ENCODE measurements at places on chromosomes 1 and 21.

DNA sequence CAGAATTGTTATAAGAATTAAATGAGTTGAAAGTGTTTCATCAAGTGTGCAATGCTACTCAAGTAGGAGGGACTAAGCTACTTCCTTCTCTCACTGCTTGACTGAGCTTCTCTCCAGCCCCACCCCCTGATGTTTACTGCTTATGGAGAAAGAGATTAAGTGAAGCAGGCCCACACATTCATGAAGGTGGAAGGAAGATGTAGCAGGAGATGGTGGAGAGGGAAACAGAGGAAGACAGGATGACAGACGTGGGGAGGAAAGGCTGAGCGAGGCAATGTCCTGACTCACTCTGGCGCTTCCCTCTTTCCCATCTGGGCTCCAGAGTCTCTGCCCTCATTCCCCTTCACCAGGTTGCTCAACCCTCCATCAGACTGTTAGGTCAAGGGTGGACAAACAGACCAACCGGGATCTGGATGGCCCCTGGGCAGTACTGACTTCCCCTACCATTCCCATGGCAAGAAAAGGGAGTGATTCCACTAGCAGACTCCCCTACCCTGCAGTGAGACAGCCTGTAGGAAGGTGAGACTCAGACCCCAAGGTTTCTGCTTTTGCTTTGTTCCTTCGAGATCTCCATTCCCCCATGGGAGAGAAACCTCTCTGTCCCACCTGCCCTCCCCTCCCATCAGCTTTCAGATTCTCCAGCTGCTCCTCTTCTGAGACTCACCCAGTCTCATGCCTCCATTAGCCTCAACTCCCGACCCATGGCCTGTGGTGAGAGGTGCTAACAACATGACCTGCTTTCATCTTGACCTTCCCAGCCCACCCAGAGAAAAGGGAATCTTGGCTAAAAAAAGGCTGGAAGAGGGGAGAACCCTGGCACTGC is 3.1 kb upstream of the ARHGEF2 start:
- DNase-seq = peak; percentile 93

DNA sequence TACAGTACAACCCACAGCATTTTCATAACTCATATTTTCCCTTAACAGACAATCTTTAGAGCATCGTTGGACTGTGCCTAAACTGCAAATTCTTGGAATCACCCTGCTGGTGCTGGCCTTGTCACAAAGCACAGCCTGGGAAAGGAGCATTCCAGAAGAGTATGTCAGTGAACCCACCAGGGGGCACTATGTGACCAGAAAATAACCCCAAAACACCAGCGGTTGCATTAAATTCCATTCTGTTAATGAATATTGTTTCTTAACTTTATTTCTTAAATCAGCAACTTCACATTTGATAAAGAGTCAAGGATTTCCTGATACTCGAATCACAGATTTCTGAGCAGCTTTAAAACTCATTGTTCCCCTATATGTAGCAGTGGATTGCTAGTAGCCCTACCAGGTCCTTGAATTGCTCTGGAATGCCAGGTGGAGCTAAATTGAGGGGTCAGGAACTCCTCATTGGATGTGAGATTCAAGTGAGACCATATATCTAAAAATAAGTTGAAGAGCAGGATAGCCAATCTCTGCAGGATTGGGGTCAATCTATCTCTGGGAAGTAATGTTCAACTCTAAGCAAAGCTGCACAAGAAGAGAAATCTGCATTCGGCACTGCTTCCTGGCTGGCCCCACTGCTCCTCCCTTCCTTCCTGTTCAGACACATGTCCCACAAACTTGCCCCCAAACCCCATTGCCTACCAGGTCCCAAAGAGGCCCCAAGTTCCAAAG is 12.7 kb upstream of the RAB4A start:
- DNase-seq = peak; percentile 88

- DNase-seq = no peak
Observed at GRCh38 chr1:223413216-223413615, 20.0 kb downstream of the CCDC185 start.

DNA sequence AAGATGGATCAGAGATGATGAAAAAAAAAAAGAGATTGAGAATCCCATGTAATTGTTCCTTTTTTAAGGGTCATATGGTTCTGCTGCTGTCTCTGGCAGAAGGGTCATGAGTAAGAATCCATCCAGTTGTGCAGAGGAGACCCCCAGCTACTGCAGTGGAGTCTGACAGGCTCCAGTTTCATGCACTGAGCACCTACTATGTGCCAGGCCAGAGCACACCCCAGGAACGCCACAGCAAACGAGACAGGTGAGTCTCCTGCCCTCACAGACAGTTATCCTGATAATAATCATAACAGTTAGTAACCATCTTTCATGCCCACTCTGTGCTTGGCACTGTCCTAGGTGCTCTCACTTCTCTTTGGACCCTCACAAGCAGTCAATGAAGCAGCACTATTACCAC is 420.0 kb downstream of the MATN1 start:
- no peak for DNase-seq

GRCh38 chr1:20477348-20478056 is 8.5 kb downstream of the CAMK2N1 start:
- DNase-seq = no peak

DNA sequence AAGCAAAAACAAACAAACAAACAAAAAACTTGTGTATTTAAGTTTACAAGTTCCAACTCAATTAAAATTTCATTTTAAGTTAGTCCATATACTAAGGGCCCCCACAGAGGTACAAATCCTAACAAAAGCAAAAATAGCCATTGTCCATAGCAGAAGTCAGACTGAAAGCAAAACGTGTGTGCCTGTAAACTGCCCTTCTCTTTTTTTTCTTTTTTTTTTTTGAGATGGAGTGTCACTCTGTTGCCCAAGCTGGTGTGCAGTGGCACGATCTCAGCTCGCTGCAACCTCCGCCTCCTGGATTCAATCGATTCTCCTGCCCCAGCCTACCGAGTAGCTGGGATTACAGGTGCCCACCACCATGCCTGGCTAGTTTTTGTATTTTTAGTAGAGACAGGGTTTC is 11.6 kb upstream of the IFNGR2 start:
- no peak for DNase-seq

GRCh38 chr21:14244911-14245310 is 29.0 kb downstream of the RBM11 start:
- no peak for DNase-seq

DNA sequence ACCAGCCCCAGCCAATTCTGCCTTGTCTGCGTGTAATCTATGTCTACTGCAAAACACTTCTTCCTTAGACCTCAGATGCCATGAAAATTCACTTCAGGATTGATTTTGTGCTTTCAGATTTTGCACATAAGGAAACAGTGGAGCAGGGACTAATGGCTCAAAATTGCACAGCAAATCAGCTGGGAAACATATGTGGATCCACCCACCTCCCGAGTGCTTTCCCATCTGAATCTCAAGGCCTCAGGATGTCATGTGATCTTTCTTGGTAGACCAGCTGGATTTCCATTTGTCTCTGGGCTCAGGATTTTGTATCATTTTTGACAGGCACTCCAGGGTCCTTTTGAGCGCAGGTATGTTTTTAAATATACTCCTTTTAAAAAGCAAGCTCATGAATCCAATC is 158.6 kb downstream of the MIS18A start:
- no peak for DNase-seq

GRCh38 chr1:102190429-102190828 is 193.7 kb upstream of the OLFM3 start:
- no peak for DNase-seq

- DNase-seq = no peak
Observed at GRCh38 chr1:17603091-17603841, 63.8 kb downstream of the ARHGEF10L start.

- no peak for DNase-seq
Observed at GRCh38 chr21:45640001-45640887, 3.3 kb upstream of the PCBP3 start.

- peak; percentile 18 for DNase-seq
Observed at GRCh38 chr1:91015794-91016550, 5.9 kb downstream of the ZNF644 start.

- DNase-seq = no peak
Observed at GRCh38 chr1:206453111-206453510, 17.2 kb upstream of the IKBKE start.

DNA sequence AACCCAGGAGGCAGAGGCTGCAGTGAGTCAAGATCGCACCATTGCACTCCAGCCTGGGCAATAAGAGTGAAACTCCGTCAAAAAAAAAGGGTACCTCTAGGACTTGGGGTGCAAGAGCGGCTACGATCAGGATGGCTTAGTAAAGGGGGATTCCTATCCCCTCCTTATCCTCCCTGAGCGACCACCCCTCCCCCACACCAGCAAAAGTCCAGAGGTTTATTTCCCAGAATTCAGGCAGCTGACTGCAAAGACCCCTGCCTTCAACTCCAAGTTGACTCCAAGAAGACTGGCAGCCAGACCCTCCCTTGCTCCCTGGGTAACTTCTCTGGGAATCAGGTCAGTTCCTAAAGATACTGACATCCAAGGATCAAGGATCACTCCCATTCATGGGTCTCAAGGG is 12.4 kb upstream of the PRDM16 start:
- DNase-seq = no peak
